Stimulated activated CD4-positive, alpha-beta T cell treated with anti-CD3 and anti-CD28 coated beads, Interleukin-1b, Interleukin-23, amount 100 ng/mL, for 1 hour (primary cell): ENCODE measurements at places on chromosomes 16 and 17.

GRCh38 chr16:49839017-49839825, 16.7 kb downstream of the ZNF423 start:
- no peak for DNase-seq

DNA sequence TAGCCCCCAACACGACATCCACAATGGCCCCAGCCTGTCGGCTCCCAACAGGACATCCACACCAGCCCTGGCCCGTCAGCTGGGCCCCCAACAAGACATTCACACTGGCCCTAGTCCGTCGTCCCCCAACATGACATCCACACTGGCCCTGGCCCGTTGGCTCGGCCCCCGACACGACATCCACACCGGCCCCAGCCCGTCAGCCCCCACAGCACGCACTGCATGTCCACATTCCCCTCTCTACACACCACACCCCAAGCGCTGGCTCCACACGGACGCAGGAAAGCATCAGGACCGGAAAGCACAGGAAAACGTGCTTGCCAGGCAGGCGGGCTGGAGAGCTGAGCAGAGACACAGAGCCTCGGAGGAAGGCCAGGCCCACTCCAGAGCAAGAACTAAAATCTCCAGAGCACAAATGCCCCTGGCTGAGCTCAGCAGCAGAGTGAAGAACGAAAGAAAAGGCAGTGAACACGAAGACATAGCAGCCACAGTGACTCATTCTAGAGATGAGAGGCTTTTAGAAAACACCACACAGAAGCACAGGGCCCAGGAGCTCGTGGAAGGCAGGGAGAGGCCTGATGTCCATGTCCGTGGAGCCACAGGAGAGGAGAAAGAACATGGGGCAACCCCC, 50.6 kb downstream of the LMF1 start:
- no peak for DNase-seq

DNA sequence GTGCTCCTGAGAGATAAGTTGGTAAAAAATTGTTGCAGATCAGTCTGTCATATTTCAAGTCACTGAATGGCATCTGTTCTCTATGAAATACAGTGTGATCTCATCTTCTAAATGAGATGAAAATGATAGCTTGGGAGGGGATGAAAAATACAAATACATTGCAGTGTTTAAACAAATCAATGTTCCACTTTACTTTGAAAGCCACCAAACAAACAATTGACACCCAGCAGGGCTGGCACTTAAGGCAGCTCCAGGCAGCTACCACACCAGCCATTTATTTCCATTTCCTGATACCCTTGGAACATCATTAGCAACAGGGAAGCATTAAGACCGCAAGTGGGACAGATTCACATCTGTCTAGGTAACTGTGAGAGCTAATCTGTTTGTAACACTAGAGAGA, 827.6 kb upstream of the KIF2B start:
- no peak for DNase-seq

DNA sequence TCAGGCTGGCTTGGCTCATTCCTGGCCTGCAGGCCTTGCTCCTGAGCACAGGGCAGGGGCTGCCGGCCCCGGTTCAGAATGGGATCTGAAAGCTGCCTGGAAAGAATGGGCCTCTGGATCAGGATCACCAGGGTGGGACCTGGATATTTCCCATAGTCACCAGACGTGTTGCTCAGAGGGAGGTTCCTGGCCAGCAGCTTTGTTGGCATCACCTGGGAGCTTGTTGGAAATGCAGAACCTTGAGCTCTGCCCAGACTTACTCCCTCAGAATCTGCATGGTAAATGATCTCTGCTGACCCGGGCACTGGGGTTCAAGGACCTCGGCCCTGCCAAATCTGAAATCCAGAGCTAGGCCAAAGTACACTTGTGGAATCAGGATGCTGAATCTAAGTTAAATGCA, 29.5 kb upstream of the MED9 start:
- DNase-seq = no peak

DNA sequence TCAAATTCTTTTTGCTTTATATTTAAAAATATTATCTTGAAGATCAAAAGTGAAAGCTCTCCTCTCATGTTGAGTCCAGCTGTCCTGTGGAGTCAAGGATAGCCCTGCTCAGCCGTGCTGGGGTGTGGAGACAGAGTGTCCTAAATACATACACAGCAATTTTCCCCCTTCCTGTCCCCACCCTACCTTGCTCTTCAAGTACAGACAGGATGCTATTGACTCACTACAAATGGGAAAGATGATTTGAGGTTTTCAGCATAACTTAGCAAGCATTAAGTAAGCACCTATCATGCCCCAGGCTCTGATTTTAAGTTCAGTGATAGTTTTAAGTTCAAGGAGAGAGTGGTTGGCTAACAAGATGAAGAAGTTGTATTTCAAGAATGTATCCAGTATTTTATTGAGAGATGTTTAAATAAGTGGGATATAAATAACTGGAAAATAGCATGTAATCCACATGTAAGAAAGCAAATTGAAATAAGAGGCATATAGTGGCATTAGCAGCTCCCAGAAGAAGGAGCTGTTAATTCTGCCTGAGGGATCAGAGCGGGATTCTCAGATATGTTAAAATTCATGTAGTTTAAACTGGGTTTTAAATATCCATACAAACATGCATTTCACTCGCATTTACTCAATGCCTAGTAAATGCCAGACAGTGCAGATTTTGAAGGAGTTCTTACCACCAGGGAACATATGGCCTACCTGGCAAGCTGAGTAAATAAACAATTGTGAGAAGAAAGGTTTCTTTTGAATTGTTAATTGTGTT, 183.5 kb upstream of the ANKFN1 start:
- no peak for DNase-seq

DNA sequence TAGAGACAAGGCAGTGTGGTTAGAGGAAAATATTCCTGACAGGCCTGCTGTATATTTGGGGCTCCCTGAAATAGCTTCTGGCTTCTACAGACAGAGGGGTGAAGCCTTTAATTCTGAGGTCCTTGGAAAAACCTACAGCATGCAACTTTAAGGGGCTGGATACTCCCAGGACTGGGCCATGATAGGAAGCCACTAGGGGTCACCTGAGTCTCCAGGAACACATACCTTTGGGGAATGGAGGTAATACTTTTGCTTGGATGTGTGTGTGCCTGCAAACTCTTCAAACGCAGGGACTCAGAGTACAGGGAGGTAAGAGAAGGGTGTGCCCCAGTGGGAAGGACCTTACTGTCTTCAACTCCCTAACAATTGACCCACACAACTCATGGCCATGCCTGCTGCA, 4.1 kb downstream of the ASIC2 start:
- DNase-seq = no peak
